ENCODE measurements at places on chromosomes 4 and X. TPM values are rescaled to one million over a fixed set of nuclear protein-coding genes. Genes with fewer than 3 reads are reported as not detected.

The CLNK gene
- total RNA-seq = 0.58 TPM

GRCh38 chr4:183812567-183812966, 92.5 kb upstream of the STOX2 start:
- DNase-seq = no peak

DNA sequence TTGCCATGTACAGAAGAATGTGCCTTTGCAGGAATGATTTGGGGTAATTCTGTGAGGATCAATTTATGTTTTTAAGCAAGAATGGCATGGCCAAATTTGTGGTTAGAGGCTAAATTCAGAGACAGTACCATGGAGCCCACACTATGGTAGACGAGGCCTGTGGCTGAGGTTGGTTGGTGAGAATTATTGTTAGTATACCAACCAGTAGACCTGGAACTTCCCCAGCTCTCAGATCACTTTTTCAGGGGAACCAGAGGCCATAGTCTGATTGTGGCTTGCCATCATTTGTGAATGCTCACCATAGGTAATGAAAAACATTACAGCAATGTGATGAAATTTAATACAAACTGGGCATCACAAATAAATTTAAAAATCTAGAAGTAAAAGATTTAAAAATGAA, 56.3 kb downstream of the SHISA3 start:
- DNase-seq = no peak

DNA sequence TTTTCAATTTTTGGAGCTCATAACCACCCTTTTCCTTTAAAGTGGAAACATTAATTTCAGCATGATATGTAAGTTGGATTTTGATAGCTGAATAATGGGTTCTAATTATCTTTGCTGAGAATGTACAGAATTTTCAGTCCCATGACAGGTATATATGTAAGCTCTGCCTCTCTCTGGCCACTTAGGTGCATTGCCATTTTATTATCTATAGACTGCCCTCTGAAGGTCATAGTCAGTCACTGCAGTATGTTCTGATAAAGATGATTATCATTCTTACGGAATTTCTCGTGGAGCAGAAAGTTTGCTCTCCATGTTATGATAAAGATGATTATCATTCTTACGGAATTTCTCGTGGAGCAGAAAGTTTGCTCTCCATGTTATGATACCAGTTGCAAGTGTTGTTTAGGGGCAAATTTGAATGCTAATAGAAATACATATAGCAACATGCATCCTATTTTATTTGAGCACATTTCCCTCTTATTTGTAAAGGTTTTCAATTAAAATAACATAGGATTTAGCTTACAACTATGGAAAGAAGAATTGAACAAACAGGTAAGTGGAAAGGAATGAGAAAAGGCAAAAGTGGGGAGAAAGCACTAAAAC, 10.4 kb downstream of the AFP start:
- DNase-seq = no peak

The MGAT4D gene
- not detected for total RNA-seq

DNA sequence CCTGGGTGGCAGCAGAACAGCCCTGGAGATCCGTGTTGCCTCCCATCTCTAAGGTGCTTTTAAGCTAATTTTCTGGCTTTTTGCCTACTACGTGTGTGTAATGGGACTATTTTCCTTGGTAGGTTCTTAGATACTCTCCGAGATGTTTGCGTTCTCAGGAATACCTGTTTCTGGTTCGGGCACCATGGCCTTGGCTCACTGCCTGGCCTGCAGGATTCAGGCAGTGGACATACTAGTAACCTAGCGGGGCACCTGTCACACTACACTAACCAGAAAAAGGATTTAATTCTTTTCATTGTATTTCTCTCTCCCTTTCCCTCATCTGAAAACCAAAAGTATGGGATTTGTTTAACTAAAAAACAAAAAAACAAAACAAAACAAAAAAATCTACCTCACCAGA, 29.2 kb downstream of the FHIP1A start:
- DNase-seq = no peak

- peak; percentile 15 for DNase-seq
Observed at GRCh38 chrX:21655901-21656586, 2.1 kb downstream of the KLHL34 start.

The ESX1 gene
- total RNA-seq = not detected

- no peak for DNase-seq
Observed at GRCh38 chrX:123173833-123174232, 10.2 kb upstream of the GRIA3 start.

GRCh38 chrX:54325077-54325476, 32.8 kb downstream of the WNK3 start:
- DNase-seq = no peak

The CTSO gene
- total RNA-seq = 12.6 TPM

The ANAPC4 gene
- 36.8 TPM for total RNA-seq

The UCP1 gene
- not detected for total RNA-seq

The CT45A2 gene
- not detected for total RNA-seq

- DNase-seq = no peak
Observed at GRCh38 chrX:45628041-45628440, 427.4 kb upstream of the DIPK2B start.

The SPP1 gene
- total RNA-seq = not detected

Data from activated B cell treated with CpG ODN at 0.5 μM for 24 hours (primary cell).